CD4-positive, alpha-beta T cell (primary cell): ENCODE measurements at places on chromosomes 16 and 17.

- no peak for DNase-seq
Observed at GRCh38 chr17:76213491-76213890, 26.8 kb downstream of the RNF157 start.

DNA sequence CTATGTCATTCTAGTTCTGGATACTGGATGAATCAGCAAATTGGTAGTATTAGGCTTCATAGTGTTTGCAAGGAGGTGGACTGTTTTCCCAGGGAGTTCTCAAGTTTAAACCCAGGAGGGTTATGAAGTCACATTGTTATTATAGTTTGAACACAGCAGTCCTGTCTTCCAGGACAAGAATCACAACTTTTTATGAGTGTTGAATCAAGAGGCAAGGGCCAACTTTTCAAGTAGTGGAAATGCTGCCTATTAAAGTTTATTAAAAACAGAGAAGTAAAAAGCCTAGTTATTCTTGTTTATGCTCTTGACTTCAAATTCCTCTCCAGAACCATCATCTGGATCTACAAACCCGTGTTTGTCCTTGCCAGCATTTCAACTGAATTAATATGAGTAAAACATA lies 86.3 kb upstream of the GOT2 start:
- DNase-seq, result no peak

- no peak for DNase-seq
Observed at GRCh38 chr16:85602402-85603202, 10.5 kb upstream of the GSE1 start.

DNA sequence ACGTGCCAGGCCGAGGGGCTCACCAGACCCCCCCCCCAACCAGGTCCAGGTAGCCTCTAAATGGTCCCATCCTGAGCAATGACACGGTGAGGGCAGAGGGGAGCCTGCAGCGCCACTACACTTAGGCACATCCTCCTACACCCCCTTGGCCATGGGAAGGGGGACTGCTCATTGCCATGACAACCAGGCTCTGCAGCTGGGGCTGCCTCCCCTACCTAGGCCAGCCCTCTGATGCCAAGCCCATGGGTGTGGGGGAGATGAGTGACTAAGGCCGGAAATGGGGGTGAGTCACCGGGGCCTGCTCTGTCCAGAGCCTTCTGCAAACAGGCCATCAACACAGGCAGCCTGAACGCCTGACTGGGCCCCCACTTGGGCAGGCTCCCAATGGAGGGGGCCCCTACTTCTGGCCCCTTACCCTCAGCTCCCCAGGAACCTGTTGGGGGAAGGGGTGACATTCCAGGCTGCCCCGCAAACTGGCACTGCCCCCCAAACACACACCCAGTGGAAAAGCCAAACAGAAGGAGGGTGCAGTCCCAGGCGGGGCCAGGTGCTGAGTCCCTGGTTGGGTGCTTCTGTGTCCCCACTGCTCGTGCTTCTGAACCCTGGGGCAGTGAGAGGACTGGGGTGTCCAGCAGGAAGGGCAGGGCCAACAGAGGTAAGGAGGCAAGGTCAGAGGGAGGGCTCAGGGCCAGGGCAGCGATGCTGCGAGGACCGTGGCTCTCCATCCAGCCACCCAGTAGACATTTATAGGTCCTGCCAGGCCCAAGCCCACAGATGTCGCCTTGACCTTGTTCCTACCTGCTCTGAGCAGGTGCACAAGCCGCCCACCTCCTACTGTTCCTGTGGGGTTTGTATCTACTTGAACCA lies 8.2 kb downstream of the PLCD3 start:
- peak; percentile 68 for DNase-seq

DNA sequence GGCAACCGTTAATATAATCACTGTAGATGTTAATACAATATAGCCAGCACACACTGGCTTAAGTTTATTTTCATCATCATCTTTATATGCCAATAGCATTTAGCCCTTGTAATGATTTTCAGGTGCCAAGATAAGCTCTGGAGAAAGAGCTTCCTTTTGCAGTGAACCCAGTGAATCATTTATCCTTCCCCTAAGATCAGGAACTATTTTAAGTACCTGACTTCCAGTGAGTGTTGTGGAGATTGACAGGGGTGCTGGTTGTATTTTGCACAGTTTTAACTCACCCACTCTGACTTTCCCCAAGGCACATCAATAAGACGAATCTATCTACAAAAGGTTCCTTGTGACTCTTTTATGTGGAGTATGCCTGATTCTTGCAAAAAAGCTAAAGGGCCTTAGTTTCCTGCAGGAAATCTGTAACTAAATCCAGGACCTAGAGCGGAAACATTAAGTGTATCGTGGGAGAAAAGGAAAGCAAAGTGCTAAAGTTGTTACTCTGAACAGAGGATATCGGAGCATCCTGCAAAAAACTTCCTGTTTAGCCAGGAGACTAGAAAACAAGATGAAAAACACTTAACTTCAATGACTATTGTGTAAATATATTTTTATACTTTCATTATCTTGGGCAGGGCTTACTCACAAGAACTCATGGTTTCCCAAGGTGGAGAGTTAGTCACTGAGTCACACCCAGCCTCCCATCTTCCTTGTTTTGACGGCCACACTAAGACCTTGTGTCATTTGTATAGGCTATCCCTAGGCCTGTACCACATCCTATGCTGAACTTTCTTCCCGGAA lies 183.6 kb downstream of the MAP2K6 start:
- no peak for DNase-seq

DNA sequence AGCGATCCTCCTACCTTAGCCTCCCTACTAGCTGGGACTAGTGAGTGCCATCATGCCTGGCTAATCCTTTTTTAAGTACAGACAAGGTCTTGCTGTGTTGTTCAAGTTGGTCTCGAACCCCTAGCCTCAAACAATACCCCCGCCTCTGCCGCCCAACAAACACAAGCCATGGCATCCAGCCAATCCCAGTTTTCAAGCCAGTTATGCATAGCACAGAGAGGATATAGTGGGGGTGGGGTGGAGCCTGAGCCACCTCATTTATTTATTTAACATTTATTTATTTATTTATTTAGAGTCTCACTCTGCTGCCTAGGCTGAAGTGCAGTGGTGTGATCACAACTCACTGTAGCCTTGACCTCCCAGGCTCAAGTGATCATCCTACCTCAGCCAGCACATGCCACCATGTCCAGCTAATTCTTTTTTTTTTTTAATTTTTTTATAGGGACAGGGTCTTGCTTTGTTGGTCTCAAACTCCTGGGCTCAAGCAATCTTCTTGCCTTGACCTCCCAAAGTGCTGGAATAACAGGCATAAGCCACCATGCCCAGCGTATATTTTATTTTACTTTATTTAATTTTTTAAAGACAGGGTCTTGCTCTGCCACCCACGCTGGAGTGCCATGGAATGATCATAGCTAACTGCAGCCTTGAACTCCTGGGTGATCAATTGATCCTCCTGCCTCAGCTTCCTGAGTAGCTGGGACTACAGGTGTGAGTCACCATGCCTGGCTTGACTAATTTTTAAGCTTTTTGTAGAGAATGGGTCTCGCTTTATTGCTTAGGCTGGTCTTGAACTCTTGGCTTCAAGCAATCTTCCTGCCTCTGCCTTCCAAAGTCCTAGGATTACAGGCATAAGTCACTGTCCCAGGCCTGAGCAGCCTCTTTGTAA lies 26.2 kb upstream of the KLHL11 start:
- DNase-seq, result no peak

DNA sequence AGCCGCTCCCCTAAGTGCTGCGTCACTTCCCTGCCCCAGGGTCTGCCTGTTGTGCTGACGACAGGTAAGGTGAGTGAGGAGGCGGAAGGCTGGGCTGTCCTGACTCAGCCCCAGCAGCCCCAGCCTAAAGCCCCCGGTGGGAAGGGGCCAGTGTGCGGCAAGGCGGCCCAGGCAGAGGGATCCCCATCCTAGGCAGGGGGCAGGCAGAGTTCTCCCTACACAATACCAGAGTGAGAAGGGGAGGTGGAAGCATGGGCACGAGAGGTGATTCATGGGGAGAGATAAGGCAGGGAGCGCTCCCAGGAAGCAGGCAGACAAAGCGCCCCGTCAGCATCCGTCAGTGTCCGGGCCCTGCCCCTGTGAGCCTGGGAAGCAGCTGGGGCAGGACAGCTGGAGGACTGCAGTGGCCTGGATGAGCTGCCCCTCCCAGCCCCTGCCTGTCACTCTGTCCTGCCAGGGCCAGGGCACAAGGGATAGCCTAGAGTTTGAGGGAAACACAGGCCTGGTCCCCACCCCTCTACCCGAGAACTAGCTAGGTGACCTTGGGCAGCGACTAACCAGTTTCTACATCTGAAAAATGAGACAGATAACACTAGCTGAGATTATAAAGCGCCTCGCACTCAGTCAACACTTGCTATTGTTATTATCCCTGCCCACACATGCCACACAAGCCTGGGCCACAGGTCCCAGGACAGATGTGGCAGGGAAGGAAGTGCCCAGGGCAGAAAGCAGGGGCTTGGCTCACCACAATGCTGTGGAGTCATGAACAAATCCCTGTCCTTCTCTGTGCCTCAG lies 3.8 kb downstream of the FAM83G start:
- DNase-seq, result no peak

DNA sequence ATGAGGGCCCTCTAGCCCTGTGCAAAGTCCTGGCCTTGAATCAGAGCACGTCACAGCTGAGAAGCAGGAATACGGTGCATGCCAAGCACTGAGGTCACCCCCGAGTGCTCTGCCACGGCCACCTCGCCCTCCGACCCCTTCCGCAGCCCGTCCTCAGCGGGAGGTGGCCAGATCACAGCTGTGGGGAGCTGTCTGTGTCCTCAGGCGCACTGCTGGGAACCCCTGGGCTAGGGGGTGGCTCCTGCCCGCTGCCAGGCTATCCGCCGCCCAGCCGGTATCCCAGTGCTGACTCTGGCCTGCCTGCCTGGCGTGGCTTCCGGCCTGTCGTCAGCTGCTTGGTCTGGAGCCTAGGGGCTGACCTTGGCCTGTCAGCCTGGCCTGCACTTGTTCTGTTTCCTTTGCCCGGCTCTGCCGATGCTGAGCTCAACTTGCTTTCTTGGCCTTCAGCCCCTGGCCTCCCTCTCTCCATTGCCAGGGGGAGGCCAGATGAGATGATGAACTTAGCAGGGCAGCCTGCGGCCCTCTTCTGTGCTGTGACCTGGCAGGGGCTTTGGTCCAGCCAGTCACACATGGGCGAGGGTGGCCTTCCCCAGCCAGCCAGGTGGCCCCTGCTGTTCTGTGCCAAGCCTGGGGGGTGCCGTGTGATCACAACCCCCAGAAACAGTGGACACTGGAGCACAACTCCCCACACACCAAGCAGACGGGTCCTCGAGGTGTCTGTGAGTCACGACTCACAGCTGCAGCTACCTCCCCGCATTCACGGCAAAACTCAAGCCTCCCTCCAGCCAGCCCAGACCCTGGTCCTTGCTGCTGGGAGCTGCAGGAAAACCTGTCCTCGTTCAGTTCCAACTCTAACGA lies 77.3 kb downstream of the ZDHHC7 start:
- no peak for DNase-seq

- no peak for DNase-seq
Observed at GRCh38 chr17:75130059-75130631, 1.4 kb downstream of the NT5C start.

DNA sequence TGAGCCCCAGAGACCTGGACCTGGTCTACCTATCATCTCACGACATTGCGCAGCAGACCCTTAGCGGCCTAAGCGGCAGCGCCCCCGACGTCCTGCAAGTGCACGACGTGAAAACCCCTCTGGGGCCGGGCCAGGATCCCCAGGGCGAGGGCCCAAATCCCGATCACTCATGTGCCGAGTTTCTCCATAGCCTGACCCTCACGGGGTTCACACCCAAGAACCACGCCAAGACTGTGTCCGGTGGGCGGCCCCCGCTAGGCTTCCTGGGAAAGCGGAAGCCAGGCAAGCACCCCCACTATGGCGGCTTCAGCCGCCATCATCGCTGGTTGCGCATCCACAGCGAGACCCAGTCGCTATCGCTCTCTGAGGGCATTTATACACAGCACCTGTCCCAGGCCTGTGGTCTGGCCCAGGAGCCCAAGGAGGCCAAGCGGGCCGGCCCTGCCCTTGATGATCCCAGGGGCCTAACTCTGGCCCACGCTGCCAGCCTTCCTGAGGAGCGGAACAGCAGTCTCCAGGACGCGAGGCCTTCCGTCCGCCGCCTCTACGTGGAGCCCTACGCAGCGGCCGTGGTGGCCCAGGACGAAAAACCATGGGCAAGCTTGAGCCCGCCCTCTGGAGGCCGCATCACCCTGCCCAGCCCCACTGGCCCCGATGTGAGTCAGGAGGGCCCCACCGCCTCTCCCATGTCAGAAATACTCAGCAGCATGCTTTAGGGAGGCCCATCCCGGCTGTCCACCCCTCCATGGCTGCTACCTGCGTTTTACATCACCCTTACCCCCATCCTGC lies 82.8 kb upstream of the NOG start:
- no peak for DNase-seq

DNA sequence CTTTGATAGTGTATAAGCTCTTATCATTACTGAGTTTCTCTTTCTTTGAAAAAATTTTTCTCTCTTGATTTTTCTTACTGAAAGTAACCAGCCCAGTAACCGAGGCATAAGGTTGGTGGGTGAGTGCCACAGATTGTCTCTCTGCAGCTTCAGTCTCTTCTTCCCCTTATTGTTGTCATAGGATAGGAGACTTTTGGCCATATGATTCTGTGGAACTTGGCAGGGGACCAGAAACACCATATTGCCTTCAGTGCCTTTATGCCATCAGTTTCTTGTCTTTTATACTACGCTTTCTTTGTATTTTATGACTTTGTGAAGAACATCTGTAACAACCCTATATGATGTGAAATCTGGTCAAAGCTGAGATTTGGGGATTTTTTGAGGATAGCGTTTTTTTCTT lies 341.6 kb upstream of the TBX2 start:
- DNase-seq, result no peak

GRCh38 chr17:47223007-47223406 lies 13.9 kb downstream of the MYL4 start:
- no peak for DNase-seq

- no peak for DNase-seq
Observed at GRCh38 chr17:29112771-29113295, 67.4 kb downstream of the MYO18A start.

GRCh38 chr16:58661199-58661830 lies 23.3 kb downstream of the SLC38A7 start:
- DNase-seq, result no peak

- peak; percentile 42 for DNase-seq
Observed at GRCh38 chr16:80526418-80527061, 14.3 kb upstream of the DYNLRB2 start.

DNA sequence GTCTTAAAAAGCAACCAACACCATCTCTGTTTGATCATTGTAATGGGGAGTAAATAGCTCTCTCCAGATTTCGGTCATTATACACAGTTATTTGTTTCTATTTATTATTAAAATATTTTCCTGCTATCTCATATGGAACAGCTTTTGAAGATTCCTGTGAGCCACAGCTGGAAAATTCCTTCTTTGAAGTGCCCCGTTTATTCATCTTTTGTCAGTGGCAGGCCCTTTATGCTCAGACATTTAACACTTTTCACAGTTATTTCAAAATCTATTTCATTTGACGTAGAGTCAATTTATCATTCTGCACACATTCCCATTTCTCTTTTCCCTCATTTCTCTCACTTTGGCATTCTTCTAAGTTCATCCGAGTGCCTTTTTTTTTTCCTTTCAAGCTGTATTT lies 245.9 kb upstream of the ELAC2 start:
- no peak for DNase-seq

- DNase-seq, result no peak
Observed at GRCh38 chr16:10552281-10552680, 28.1 kb downstream of the EMP2 start.

GRCh38 chr17:74610108-74610507 lies 13.4 kb downstream of the CD300E start:
- DNase-seq, result no peak
